ENCODE measurements at places on chromosomes 7 and 10.

- DNase-seq, result no peak
Observed at GRCh38 chr7:25596443-25596842, 368.2 kb upstream of the NPVF start.

DNA sequence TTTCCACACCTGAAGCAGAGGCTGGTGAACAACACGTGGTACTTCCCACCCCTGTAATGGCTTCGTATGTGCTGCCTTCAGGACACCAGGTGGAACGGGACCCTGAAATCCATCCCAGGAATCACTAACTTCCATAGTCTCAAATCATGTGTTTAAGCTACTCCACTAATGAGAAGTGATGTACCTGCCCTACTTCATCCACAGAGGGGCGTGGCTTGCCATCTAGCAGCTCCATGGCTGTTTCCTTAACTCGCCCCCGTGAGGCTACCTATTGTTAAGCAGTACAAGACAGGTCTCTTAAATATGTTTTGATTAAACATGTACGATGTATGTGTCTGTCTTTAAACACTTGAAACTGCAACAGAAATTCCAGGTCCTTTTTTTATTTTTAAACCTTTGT lies 31.8 kb downstream of the ARL3 start:
- no peak for DNase-seq

DNA sequence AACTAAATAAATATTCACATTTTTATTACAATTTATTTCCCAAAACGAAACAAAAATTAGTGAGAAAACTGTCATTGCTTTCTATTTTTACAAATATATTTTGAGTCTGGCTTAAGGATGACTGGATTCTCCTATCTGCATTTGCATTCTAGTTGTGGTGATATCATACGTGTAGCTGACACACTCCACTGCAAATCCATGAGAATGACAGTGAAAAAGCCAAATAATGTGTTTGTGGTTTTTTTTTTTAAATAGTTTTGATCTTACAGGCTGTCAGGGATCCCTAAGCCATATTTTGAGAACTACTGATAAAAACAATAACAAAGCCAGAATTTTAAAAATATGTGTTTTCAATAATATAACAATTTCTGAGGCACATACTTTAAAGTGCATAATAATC lies 5.8 kb upstream of the STAMBPL1 start:
- no peak for DNase-seq

GRCh38 chr7:104946338-104946737 lies 67.7 kb upstream of the KMT2E start:
- no peak for DNase-seq

- DNase-seq, result no peak
Observed at GRCh38 chr10:11874568-11875493, 51.7 kb downstream of the PROSER2 start.

GRCh38 chr10:127921753-127922145 lies 14.8 kb downstream of the PTPRE start:
- DNase-seq, result no peak

DNA sequence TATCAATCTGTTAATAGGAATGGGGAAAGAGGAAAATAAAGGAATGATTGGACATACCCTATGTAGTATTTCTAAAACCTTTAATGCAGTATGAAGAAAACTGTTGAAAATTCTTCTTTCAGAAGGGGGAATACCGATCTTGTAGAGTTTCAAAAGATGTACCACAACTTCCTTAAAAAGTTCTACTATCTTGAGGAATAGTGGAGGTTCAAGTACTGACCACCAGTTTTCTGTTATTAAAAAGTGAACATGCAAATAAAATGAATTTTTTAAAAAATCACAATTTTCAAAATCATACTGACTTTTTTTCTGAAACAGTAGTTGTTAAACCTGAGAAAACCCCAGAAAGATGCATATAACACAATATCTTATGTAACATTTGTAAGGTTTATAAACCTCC lies 86.5 kb downstream of the HERC4 start:
- no peak for DNase-seq

GRCh38 chr10:98899018-98899417 lies 336.6 kb downstream of the HPSE2 start:
- DNase-seq, result no peak

DNA sequence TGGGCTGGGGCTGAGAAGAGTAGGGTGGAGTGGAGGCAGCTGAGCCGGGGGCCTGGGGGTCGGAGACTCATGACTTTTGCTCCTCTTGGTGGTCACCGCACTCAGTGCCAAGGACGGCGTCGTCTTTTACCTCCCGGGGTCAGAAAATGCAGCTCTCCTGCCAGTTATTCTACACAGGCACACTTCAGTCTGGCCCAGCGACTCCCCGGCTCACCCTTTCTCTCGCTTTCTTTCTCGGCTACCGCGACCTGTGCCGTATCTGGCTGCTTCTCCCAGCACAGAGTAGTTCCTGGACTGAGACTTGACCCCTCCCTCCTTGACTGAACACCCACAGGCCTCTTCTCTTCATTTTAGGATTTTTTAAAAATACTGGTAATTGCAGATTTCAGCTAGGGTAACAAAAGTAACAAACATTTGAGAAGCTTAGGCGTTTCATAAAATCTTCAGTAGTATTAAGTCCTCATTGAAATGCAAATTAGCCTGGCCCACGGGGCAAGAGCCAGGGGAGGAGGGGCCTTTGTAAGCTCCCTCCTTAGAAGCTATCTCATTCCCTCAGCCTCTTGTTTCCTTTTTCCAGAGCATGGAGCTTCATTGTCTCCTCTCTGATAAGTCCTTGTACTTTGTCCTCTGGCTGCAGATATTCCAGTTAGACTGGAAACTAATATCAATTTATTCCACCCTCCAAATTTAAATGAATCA lies 1.1 kb upstream of the PRLHR start:
- no peak for DNase-seq

DNA sequence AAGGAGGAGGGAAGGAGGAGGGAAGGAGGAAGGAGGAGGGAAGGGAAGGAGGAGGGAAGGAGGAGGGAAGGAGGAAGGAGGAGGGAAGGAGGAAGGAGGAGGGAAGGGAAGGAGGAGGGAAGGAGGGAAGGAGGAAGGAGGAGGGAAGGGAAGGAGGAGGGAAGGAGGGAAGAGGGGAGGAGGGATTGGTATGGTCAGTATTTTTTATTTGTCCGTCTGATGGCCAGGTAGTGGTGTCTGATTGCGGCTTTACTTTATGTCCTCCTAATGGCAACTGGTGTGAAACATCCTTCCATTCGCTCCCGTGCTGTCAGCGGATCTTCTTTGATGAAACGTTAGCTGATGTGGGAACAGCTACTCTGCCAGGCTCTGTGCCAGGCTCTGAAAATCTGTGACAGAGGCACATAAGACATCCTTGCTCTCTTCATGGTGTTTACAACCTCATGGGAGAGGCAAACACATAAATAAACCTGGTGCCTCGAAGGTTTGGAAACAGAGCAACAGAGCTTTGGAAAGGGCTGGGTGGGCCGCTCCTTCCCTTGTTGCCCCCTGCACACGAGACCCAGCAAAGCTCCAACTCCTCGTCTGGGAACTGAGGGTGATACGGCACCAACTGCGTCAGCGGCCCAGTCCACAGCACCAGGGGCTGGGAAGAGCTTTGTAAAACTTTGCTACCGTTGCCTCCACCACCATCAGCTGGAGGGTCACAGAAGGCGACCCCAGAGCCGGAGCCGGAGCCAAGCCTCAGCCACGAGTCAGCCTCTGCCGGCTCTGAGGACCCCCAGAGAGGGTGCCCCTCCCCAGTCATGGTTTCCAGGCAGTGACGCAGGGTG lies 40.3 kb downstream of the PDGFA start:
- DNase-seq, result no peak

- DNase-seq, result no peak
Observed at GRCh38 chr10:3225561-3225960, 53.0 kb upstream of the PITRM1 start.

DNA sequence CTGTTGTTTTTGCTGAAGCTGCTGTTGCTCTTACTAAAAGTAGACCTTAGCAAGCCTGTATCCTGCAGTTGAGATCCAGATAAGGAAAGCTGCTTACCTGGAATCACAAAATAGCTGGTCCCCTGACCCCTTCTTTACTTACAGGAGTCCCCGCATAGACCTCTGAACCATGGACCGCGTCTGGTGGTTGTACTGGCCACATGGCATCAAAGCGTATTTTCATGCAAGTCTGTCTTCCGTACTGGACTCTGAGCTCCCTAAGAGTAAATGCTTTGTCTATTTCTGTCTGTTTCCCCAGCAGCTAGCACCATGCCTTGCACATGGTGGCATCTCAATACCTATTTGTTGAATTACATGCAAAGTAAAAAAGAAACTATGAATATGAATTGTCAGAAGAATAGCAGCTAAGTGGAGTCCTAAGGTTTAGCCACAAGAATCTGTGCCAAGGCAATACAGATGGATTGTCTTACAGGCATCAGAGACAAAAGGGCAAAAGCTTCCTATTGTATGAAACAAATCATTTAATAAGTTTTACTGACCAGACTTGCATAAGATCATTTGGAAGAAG lies 159.2 kb downstream of the PAXIP1 start:
- no peak for DNase-seq

GRCh38 chr7:141158561-141158960 lies 84.7 kb downstream of the TMEM178B start:
- DNase-seq, result no peak

GRCh38 chr10:78433766-78434535 lies 400.3 kb downstream of the RPS24 start:
- no peak for DNase-seq

DNA sequence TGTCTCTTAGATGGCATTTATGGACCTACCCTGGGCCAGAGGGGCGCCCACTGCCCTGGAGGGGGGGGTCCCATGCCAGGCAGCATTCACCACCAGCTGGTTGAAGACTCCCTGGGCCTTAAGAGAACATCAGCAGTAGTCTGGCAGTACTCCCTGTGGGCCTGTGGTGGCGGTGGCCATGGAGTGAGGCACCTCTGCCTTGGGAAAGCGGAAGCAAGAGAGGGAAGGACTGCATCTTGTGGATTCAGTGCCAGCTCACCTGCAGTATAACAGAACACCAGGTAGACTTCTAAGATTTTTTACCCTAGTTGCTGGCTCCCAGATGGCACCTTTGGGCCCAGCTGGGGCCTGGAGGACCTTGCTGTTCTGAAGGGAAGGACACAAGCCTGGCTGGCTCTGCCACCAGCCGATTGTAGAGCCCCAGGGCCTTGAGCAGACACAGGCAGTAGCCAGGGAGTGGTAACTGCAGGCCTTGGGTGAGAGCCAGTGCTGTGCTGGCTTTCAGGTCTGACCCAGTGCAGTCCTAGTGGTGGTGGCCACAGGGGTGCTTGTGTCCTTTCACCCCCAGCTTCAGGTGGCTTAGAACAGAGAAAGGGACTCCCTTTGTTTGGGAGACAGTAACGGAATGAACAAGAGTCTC lies 15.8 kb downstream of the PLAC9 start:
- no peak for DNase-seq

- no peak for DNase-seq
Observed at GRCh38 chr7:34569975-34570699, 87.9 kb upstream of the NPSR1 start.

- DNase-seq, result no peak
Observed at GRCh38 chr10:98917828-98918227, 317.8 kb downstream of the HPSE2 start.

DNA sequence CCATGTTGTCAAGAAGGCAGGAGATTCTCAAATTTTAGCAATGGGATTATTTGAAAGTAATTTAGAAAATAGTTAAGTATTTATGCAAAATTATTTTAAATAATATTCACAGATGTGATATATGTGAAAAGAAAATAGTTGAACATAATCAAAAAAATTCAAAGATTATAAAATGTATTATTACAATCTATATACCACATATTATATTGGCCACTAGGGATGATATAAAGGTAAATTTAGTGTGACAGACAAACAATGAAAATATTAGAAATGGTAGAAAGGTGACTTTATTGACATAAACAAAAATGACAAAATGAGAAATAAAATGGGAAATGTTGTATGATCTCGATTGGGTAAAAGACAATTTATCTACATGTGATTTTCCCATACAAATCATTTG lies 385.5 kb downstream of the PCDH15 start:
- DNase-seq, result no peak

DNA sequence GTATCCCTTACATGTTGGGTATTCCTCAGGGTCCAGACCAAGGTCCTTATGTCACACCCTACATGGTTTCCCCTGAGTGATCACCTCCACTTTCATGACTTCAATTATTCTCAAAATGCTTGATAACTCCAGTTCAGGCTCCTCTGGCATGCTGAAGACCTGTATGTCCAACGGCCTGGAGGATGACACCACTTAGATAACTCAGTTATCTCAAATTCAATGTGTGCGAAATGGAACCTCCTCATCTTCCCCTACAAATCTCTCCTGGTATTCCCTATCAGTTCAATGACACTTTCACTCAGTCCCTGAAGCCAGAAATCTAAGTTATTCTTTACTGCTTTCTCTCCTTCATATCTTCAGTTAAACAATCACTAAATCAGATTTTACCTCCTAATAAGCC lies 8.7 kb upstream of the LUC7L2 start:
- no peak for DNase-seq

DNA sequence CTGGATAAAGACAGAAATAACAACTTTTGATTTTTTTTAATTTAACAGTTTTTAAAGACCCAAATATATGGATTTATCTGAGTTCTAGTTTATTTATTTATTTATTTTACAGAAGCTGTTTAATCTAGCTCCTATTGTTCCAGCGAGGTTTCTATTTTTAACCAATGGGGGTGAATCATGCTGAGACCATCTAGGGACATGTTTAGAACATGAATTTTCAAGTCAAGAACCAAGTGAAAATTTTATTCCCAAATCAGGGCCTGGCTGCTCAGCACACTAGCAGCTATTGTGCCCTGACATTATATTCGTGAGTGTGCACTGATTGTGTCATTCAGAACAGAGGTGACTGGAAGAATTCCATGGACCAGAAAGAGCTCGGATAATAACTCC lies 24.6 kb upstream of the MPP7 start:
- DNase-seq, result no peak

DNA sequence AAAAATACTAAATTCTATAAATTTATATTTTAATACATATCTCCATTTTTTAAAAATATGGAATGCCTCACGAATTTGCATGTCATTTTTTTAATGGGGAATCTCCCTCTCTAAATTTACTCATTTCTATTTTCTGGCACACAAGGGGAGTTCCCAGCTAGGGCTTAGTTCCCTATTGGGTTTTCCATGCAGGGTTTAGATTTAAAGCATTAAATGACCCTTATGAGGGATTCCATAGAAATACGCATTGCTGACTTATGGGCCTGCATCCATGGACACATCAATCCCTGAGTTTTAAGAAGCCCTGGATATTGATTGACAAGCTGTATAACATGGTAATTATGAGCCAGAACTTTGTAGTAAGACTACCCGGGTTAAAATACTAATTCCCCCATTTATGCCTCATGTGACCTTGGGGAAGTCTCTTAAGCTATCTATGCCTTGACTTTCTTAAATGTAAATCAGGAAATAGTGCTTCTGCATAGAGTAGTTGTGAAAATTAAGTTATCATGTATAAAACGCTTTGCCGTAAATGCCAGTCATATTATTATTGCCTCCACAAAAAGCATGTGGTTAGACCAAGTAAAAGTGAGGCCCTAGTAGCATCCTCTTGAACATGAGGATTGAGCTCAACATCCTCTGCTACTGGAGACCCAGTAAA lies 78.8 kb upstream of the ANKRD1 start:
- no peak for DNase-seq

DNA sequence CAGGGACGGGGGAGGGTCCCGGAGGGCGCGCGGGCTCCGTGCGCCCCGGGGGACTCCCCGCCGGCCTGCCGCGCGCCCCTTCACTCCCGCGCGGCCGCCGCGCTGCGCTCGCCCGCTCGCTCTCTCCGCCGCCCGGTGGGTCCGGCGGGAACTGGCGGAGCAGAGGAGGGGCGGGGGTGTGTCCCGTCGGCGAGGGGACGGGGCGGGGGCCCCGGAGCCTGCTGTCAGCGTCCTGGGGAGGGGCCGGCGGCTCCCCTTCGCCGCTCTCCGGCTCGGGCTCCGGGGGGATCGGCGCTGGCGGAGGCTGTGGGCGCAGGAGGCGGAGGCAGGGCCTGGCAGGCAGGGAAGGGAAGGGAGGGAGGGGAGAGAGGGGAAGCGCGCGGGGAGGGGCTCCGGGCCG lies at the start of gene SH3PXD2A:
Gene SH3PXD2A, minus strand, starts transcription at position 153 of the 400 bp plus-strand sequence. CDS start 310 bp downstream, outside the sequence.
- no peak for DNase-seq

Measured in stimulated activated CD4-positive, alpha-beta T cell treated with anti-CD3 and anti-CD28 coated beads, Interleukin-1b, Interleukin-23, amount 100 ng/mL, for 1 hour (primary cell).